Left lobe of liver (tissue), 2 donors: ENCODE measurements at places on chromosomes 13 and 19. TPM values are rescaled to one million over a fixed set of nuclear protein-coding genes. Genes with fewer than 3 reads are reported as not detected.

ZNF729 gene
- total RNA-seq, result not detected

ZNF90 gene
- 0.43 TPM for total RNA-seq

PLPPR3 gene
- total RNA-seq, result not detected

SIGLEC11 gene
- total RNA-seq, result 1.3 TPM

ANGPTL8 gene
- 202 TPM for total RNA-seq

ADGRE3 gene
- total RNA-seq, result 0.10 TPM

DPY19L3 gene
- total RNA-seq, result 12.8 TPM

OR10H2 gene
- not detected for total RNA-seq

VMAC gene
- 3.9 TPM for total RNA-seq

CPT1C gene
- 0.91 TPM for total RNA-seq

SLC6A16 gene
- 2.4 TPM for total RNA-seq

ZNF223 gene
- 1.2 TPM for total RNA-seq
